Occipital lobe (tissue), 3 donors: ENCODE measurements at places on chromosomes 5 and 9.

DNA sequence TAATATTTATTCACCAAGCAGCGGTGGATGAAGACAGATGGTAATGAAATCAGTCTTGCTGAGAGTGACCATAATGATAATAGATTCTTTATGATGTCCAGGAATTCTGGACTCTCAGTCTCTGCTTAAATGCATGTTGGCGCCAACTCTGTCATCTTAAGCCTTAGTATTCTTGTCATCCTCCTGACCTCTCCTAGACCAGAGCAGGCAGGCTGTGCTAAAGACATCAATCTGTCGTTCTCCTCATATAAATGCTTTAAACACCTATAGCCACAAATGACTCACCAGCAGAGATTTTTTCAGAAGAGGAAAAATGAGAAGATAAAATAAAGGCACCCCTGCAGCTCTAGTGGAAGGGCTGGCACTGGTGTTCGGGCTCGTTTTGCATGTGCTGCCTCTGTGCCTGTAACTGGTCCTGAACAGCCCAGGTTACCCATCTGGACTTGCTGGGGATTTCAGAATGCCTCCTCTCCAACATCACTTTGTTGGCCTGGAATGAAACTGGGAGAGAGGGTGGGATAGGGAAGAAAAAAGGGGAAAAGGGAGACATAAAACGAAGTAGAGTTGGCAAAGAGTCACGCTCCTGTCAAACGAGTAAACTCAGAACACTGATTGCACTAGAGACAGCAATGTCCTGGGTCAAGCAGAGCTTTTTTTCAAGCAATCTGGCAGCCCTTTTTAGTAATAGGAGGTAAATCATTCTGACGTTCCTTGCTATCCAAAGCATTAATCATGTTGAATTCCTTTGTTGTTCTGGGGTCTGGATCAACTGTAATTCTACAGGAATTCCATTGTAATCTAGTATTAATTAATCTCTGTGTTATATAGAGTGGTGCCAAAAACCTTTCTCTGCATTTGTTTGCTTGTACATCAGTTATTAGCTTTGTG is 195.5 kb upstream of the CLINT1 start:
- no peak for DNase-seq

DNA sequence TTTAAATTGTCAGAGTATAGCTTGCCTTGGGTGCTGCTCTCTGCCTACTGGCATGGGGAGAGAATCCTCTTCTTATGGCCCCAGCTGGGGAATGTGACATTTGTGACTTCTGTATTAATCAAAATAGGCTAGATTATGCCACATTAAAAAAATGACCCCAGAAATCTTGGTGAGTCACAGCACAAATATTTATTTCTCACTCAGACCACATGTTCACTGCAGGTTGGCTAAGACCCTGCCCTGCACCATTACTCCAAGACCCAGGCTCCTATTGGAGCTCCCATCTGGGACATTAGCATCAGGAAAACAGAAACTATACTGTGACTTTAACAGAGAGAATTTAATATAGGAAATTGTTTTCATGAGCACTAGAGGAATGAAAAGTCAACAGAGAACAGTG is 16.6 kb upstream of the WHRN start:
- no peak for DNase-seq

GRCh38 chr9:132800038-132800648 is 77.9 kb downstream of the AK8 start:
- peak; percentile 72 for DNase-seq

GRCh38 chr9:34689116-34689470 is 2.0 kb downstream of the CCL19 start:
- no peak for DNase-seq

DNA sequence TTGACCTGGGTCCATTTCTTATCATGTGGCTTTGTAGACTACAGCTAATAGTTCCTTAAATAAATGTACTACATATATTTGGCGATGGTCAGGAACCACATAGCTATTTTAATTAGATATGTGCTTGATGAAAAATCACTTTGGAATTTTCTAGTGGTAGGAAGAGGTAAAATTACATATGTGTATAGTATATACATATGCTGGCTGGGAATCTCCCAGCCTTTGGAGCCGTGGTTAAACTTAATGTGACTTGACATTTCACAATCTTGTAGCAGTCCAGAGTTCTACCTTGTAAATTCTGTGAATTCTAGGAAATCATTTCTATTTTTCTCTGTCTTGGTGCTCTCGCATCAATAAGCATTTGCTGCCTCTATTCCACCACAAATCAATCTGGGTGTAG is 565.0 kb downstream of the DMRTA1 start:
- no peak for DNase-seq

DNA sequence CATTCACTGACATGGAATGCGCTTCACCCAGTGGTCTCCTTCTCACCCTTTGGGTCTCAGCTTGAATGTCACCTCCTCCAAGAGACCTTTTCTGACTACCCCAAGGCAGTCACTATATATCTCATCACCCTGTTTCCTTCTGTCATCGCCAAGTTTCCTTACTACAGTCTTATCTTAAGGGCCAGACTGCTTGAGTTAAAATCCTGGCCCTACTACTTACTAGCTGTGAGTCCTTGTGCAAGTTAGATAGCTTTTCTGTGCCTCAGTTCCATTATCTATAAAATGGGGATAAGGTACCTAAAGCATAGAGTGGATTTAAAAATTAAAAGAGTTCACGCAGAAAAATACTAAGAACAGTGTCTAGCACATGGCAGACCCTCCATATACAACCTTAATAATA is 132.4 kb downstream of the GABBR2 start:
- DNase-seq = no peak

DNA sequence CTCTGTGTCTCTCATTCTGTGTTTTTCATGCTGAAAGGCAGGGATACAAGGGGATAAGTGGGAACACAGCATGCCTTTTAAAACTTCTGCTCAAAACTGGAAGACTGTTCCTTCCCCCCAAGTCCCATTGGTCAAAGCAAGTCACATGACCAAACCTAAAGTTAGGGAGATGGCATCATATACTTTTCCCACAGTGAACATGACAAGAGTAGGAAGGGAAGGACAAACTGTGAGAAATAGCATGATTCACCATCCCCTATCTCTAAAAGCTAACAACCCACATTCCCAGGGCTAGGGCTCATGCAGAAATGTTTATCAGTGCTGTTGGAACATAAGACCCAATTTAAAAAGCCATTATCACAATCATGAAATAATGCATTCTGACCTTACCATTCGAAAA is 24.2 kb upstream of the SHISAL2B start:
- DNase-seq = no peak

- DNase-seq = no peak
These were observed 16.2 kb downstream of the QSOX2 start for GRCh38 chr9:136229096-136230065.
